ENCODE measurements at places on chromosomes 5 and 9.
A peak's percentile ranks its signal among the peaks of the same experiment; 100 is the strongest.

DNA sequence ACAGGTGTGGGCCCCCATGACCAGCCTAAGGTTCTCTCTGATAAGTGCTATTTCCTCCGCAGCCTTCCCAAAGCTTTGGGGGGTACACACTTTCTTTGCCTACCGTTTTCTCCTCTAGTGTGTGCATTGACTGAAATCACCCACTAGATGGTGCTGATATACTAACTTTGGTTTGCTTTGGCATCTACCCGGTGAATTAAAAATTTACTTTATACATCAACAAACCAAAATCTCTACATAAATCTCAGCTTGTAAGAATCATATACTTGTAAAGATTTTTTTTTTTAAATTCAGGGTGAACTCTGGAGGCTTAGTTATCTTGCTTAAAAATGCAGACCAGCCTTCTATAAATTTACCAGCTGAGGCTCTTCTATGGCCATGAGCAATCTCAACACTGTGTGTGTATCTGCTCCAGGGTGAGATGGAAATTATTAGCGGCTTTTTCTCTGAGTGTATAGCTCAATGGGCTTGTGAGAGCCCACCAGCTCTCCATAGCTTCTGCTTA is 475.7 kb upstream of the TNC start:
- peak; percentile 16 for DNase-seq

- no peak for DNase-seq
Observed at GRCh38 chr5:62538017-62538942, 40.3 kb upstream of the LRRC70 start.

DNA sequence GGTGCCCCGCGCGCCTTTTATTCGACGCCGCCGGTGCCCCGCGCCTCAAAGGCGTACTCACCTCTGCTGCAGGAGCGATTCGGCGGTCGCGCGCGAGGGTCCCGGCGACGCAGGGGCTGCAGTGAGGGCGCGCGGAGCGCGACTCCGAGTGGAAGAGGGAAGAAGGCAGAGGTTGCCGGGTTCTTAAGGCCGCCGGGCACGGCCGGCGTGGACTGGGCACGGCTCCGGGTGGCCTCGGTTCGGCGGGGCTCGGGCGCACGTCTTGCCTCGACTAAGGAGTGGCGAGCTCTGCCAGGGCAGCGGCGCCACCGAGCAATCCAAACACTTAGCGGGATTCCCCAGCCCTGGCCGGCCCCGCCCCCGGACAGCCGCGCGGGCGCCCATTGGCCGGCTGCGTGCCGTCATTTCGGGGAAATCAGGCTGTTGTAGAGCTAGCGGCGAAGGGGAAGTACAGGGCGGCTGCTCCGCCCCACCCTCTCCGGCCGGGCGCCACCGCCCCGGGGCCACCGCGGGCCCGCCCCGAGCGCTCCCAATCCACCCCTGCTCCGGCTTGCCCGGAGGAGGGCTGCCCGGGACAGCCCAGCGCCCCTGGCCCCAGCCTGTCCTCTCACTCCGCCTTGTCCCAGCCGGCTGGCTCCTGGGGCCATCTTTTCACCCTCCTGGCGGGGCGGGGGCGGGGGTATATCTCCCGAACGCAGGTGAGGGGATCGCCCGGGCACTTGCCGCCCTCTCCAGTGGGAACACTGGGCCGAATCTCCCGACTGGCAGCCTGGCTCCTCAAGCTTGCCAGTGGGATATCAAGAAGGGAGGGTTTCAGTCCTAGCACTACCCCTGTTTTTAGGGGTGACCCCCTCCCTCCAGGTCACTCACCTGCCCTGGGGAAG is at the start of gene IRF1:
Gene IRF1, minus strand, starts transcription at position 290 of the 884 bp plus-strand sequence. CDS start 1,295 bp downstream, outside the sequence.
- DNase-seq = peak; percentile 99

- DNase-seq = no peak
Observed at GRCh38 chr9:125240649-125240999, 519 bp downstream of the HSPA5 start.

- peak; percentile 41 for DNase-seq
Observed at GRCh38 chr9:101601904-101602765, 7.4 kb upstream of the PPP3R2 start.

DNA sequence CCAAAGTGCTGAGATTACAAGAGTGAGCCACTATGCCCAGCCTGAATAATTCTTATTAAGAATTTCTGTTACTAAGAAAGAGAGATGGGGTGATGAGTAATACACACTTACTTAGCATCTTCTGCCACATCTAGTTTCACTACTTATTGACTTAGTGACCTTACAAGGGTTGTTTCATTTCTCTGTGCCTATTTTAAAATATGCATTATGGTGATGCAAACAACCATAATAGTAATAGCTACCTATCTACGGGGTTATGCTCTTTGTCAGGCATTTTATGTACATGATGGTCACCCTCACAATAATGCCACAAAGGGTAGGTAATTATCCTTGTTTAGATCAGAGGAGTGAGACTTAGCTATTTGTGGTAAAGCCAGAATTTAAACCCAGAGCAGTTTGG is 499.0 kb upstream of the SGCD start:
- no peak for DNase-seq

- no peak for DNase-seq
Observed at GRCh38 chr9:17653947-17654465, 75.1 kb downstream of the SH3GL2 start.

- no peak for DNase-seq
Observed at GRCh38 chr5:180541710-180542109, 47.5 kb downstream of the CNOT6 start.

GRCh38 chr9:137017791-137018497 is 10.1 kb downstream of the ABCA2 start:
- no peak for DNase-seq

GRCh38 chr5:1153428-1153827 is 41.6 kb upstream of the SLC12A7 start:
- no peak for DNase-seq

- no peak for DNase-seq
Observed at GRCh38 chr5:67066815-67067214, 129.8 kb downstream of the CD180 start.

- no peak for DNase-seq
Observed at GRCh38 chr5:112685931-112686330, 51.8 kb upstream of the APC start.

Data from CD4-positive, alpha-beta T cell treated with Interleukin-10 for 1 hour (primary cell).